Stimulated activated CD4-positive, alpha-beta T cell treated with anti-CD3 and anti-CD28 coated beads, Interleukin-1b, Interleukin-23, amount 100 ng/mL, for 1 hour (primary cell): ENCODE measurements at places on chromosomes 7 and 10.

DNA sequence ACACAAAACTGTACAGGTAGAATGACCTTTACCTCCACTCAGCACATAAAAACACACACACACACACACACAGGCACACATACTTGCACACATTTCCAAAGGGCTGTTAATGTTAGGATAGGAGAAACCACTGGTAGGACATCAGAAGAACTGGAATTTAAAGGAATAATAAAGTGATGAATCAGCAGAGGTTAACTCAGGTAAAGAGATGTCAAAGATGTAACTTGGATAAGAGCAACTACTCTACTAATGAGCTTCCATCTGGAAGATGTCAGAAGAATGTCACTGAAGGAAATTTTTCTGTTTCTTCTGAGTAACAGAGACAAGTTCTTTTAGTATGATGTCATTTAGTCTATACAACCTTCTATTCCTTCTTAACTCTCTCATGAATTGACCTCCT lies 26.4 kb upstream of the GPR37 start:
- DNase-seq = no peak

- DNase-seq = no peak
Observed at GRCh38 chr10:48786606-48787282, 102.1 kb downstream of the WDFY4 start.

- DNase-seq = peak; percentile 22
Observed at GRCh38 chr10:15106352-15107013, 9.3 kb downstream of the RPP38 start.

DNA sequence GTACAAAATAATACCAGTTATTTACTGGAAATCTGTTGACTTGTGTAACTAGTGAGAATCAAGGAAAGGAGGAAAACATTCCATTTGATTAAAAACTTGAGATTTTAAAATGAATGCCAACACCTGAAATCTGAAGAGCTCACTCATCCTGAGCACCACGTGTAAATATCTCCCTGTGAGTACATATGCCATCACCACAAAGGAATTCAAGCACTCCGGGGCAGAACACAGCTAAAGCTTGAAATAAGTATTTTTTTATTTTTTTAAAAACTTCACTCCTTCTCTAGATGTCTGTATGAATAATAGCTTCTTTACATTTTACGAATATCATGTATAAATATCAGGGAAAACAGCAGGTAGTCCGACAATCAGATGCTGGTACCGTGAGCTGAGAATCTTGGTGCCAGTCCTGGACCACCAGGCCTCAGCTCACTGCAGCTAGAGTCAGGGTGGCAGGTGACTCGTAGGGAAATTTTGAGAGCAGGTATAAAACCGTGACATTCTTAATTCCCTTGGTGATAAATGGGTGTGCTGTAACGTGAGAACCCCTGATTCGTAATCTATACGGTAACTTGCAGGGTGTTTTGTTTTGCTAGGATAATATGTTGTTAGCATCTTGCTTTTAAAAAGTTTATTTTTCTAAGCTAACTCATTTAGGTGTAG lies 12.7 kb downstream of the LMTK2 start:
- DNase-seq = no peak

GRCh38 chr10:36345807-36346206 lies 703.7 kb upstream of the FZD8 start:
- DNase-seq = no peak

- no peak for DNase-seq
Observed at GRCh38 chr10:75042292-75042974, 69.0 kb upstream of the SAMD8 start.

GRCh38 chr7:117014673-117015133 lies 61.4 kb downstream of the ST7 start:
- DNase-seq = no peak

DNA sequence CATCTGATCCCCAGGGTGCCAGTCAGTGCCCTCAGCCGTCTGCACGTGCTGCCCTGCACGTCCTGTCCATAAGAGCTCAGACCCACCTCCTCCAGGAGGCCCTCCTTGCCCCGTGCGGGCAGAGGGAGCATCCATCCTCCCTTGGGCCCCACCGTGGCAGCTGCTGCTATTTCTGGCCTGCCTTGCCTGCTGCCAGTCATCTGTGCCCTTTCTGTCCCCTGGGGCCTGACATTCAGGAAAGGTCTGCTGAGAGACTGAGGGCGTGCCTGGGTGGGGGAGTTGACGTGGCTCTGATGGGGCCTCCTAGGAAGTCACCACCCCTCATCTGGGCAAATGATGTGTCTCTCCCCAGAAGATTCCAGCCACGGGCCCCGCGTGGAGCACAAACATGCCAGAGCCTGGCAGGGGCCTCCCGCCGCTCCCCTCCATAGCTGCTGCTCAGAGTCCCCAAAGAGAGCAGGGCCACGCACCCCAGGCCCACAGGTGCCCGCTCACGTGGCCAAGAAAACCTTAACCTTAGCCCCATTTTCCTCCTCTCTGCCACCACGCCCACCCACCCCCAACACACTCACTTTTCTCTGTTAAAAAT lies 21.8 kb downstream of the DPYSL4 start:
- no peak for DNase-seq

- DNase-seq = no peak
Observed at GRCh38 chr10:127698886-127699285, 38.1 kb upstream of the FOXI2 start.

DNA sequence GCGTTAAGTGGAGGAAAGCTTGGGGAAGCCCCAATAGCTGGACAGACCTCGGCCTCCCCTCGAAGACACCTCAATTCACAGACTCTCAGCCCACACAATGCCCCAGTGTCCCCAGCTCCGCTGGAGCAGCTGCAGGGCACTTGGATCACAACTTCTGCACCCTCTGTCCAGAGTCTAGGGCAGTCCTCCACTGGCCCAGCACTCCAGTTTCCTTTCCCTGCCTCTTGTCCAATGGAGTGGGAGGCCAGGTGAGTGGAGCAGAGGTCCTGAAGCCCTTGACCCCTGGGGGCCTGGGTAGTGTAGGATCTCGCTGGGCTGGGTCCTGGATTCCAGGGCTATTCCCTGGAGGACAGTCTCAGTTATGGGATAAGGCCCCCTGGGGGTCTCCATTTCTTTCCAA lies 11.9 kb downstream of the SFRP5 start:
- DNase-seq = no peak

DNA sequence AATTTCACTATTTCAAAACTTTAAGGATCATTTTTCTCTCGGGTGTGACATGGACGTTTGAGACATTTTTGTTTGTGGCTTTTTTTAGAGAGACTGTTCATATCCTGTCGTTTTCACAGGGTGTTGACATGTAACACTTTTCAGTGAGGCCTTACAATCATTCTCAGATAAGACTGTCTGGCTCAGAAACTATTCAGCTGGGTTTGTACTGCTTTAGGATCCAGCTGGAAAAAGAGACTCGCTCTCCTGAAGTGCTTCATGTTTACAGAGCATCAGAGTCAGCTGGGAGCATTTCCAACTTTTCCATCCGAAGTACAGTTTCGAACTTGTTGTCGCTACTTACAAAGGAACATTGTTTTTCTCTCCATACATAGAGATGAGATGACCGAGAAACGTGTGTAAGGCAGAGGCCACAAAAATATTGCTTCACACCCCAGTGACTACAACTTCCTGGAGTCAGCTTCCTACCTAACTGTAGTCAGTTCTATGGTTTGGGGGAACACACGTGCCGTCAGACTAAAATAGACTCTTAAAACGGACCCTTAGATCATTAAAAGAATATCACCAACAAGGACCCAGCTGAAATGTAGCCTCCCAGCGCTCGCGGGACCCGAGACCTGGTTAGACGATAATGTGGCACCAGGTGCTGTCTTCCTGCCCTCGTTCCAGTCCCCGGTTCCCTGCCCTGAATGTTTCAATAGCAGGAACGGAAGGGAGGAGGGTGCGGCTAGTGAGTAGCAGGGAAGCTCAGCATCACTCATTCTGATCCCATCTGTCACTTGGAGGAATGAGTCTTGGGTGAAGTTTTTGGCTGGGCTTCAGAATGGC lies 78.0 kb downstream of the MKI67 start:
- no peak for DNase-seq

DNA sequence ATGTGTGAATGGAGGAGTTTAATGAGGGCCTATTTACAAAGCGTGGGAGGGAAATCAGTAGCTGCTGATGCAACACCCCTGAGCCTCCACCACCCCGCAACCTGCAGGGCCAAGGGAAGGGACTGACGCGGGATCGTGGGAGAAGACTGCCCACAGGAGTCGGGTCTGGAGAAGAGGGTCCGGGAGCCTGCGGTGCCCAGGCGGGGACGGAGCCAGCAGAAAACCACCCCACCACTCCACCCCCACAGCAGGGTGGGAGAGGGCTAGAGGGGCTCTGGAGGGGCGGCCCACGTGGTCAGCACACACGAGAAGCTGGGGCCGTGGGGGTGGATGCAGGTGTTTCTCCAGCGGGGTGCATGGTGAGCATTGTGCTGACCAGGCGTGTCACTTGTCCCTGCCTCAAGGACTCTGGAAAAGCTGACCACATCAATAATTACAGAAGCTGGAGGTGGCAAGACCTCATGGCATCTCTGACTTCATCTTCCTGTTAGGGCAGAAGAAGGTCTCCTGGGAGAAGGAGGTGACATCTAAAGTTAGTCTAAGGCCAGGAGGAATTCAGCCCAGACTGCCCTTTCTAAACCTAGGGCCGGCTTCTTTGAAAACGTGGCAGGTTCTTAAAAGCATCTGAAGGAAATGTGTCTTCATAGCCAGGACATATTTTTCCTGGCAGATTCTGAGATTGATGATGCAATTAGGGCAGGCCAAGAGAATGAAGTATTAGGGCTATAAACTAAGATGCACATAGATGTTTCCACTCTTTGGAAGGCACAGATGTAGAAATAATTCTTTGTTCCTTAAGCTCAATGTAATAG lies 150.9 kb downstream of the RGS10 start:
- DNase-seq = no peak

DNA sequence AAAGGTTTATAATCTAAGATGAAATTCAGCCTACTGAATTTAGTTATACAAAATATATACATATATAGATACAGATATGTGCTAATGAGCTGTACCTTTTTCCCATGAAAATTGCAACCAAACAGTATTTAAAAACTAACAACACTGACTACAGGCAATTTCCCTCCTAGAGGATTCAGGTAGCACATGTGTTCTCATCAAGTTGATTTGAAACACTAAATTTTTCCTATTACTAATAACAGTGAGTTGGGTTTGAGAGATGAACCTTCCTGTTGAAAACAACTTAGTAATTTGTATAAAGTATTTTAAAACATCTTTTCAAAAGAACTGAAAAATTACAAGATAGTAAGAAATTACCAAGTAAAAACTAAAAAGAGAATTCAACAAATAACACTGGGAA lies 51.5 kb downstream of the COA1 start:
- DNase-seq = no peak
